ENCODE measurements at places on chromosomes 4 and X.

GRCh38 chr4:86050496-86050895 is 309.4 kb downstream of the MAPK10 start:
- DNase-seq, result no peak

- no peak for DNase-seq
These were observed 2.2 kb upstream of the VGLL1 start for GRCh38 chrX:136529795-136530194.

DNA sequence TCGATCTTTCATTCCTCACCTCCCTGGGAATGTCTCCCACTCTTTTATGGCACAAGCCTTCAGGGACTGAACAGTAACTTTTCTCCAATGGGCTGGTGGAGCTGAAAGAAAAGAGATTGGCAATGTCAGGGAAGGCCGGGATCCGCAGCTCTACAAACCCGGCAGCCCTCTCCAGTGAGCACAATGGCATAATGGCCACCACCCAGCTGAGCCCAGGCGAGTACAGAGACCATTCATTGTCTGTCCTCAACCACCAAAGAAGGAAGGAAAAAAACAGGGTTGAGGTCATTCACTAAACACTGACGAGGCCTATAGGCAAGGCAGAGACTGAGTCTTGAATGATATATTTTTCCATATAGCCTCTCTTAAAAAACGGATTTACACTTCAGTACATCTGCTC is 3.6 kb downstream of the GEMIN8 start:
- peak; percentile 28 for DNase-seq

DNA sequence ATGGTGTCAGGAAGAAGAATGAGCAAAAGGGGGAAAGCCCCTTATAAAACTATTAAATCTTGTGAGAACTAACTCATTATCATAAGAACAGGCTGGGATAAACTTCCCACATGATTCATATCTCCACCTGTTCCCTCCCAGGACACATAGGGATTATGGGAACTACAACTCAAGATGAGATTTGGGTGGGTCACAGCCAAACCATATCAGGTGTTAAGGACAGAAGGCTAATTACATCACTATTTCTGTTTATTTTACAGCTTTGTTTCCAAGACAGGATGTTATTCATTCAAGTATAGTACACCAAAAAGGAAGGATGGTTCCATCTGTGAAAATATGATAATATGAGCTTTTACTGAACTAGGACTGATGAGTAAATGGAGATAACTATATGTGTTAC is 63.7 kb upstream of the ARSJ start:
- DNase-seq, result no peak

DNA sequence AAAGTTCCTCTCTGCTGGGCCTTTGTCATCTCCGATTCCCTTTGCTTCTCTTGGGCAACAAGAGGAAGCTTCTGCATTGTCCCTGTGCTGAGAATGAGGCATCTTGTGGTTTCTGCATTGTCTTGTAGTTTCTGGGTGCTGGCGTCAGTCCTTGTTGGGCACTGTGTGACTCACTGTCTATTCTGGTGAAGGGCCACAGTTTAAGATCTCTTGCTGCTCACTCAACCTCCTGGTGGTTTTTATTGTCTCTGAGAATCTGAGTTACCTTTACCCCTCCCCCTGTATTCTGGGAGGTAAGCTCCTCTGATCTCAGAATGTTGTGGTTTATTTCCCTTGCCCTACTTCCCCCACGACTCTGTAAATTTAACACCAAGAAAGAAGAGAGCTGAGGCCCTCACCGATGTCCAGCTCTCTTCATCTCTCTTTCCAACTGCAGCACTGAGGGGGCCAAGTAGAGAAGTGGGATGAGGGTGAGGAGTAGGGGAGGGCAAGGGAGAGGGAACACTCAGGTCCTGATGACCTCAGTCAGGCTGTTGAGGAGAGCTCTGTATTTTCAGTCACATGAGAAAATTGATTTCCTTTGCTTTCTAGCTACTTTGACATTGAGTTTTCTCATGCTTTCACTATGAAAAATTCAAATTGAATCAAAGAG is 441.6 kb upstream of the PITX2 start:
- no peak for DNase-seq
